ENCODE measurements at places on chromosomes 11 and 22. TPM values are rescaled to one million over a fixed set of nuclear protein-coding genes. Genes with fewer than 3 reads are reported as not detected.

Gene MS4A3
- not detected for total RNA-seq

Gene SPON1
- total RNA-seq, result 0.12 TPM

Gene MS4A1
- total RNA-seq, result not detected

Gene OR52B6
- not detected for total RNA-seq

Gene UBQLNL
- not detected for total RNA-seq

Gene CENPM
- 37.2 TPM for total RNA-seq

Gene NRXN2
- 0.55 TPM for total RNA-seq

Gene TIMM10B
- 44.7 TPM for total RNA-seq

Gene OR10G7
- not detected for total RNA-seq

Gene BAIAP2L2
- total RNA-seq, result 7.2 TPM

Gene POTEH
- total RNA-seq, result not detected

Gene CBLIF
- not detected for total RNA-seq

Gene POGLUT3
- 27.2 TPM for total RNA-seq
